ENCODE measurements at places on chromosomes 3 and 15. TPM values are rescaled to one million over a fixed set of nuclear protein-coding genes. Genes with fewer than 3 reads are reported as not detected.

LTF gene
- not detected for total RNA-seq

FRMD5 gene
- 17.4 TPM for total RNA-seq

TRIM69 gene
- 6.7 TPM for total RNA-seq

ELP6 gene
- 42.0 TPM for total RNA-seq

SLC28A2 gene
- total RNA-seq, result 0.11 TPM

CHRNB4 gene
- 1.3 TPM for total RNA-seq

CHMP2B gene
- total RNA-seq, result 52.4 TPM

RBMS3 gene
- 9.2 TPM for total RNA-seq

EBLN2 gene
- 6.9 TPM for total RNA-seq

ST3GAL6 gene
- total RNA-seq, result 67.2 TPM

EPHA3 gene
- not detected for total RNA-seq

INSYN1 gene
- 0.41 TPM for total RNA-seq

PLSCR5 gene
- not detected for total RNA-seq

SPSB4 gene
- not detected for total RNA-seq

TUSC7 gene
- total RNA-seq, result not detected

CCR8 gene
- not detected for total RNA-seq

SNX22 gene
- total RNA-seq, result 1.2 TPM

GHSR gene
- not detected for total RNA-seq

TTLL13 gene
- not detected for total RNA-seq

GOLGA6B gene
- not detected for total RNA-seq

SMCO1 gene
- total RNA-seq, result not detected

ADAMTS9 gene
- 4.0 TPM for total RNA-seq

ARPIN gene
- 13.3 TPM for total RNA-seq

SEMA3B gene
- total RNA-seq, result 21.8 TPM

GOLGA6L10 gene
- 3.8 TPM for total RNA-seq

PLXNA1 gene
- total RNA-seq, result 92.4 TPM

SEMA6D gene
- total RNA-seq, result 0.67 TPM

PFKFB4 gene
- 14.4 TPM for total RNA-seq

FGF7 gene
- total RNA-seq, result not detected

LRTM1 gene
- not detected for total RNA-seq

PLA2G4E gene
- 1.4 TPM for total RNA-seq

BSN gene
- 0.93 TPM for total RNA-seq

NUSAP1 gene
- 106 TPM for total RNA-seq

IRAK2 gene
- total RNA-seq, result 3.8 TPM

FES gene
- total RNA-seq, result 1.8 TPM

IQCH gene
- 1.7 TPM for total RNA-seq

Measured in Caco-2 (cell line).